Panc1 (cell line): ENCODE measurements at places on chromosomes 3 and 15. TPM values are rescaled to one million over a fixed set of nuclear protein-coding genes. Genes with fewer than 3 reads are reported as not detected.

- no peak for DNase-seq
These were observed 16.6 kb downstream of the SCAANT1 start for GRCh38 chr3:63895422-63896189.

DNA sequence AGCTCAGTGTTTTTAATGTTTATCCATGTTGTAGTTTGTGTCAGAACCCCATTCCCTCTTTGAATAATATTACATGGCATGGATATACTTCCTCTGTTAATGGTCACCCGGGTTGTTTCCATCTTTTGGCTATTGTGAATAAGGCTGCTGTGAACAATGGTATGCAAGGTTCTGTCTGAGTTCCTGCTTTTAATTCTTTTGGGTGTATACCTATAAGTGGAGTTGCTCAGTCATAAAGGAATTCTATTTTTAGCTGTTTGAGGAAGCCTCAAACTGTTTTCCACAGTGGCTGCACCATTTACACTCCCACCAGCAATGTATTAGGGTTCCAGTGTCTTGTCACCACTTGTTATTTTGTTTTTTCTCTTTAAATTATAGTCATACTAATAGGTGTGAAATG is 99.6 kb downstream of the SLC25A26 start:
- DNase-seq, result no peak

DNA sequence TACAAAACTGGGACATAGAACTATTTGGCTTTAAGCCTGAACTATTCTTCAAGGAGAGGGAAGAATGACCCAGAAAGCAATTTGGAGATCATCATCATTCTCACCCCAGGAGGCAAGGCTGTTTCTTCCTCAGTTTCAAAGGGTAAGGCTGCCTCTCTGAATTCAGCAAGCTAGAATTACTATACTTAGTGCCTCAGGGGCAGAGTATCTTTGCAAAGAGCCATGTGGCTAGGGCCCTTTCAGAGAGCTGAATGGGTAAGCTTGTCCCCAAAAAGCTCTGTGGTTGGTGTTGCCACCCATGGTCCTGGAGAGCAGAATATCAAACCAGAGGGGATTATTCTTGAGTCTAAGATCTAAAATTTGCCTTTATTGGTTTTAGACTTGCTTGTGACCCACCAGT is 720.3 kb upstream of the ARPP21 start:
- DNase-seq, result no peak

Gene SAMMSON
- total RNA-seq, result not detected

Gene A4GNT
- not detected for total RNA-seq

Gene VIPR1
- total RNA-seq, result 0.41 TPM

Gene PROK2
- not detected for total RNA-seq

DNA sequence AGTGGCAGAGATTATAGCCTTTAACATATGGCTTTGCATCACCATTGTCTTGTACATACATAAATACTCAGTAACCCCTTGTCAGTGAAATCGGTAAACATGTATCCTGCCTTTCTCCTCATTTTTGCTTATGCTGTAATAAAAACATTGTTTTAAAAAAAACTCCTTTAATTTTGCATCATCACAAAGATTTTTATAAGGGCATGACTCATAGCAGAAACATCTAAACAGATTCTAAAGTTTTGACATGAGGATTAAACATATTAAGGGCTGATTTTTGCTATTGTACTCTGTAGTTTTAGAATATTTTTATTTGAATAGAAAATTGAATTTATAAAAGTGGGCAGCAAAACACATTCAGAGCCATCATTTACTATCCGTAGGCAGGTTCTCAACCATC is 275.9 kb downstream of the ZIC4 start:
- DNase-seq, result no peak

Gene GJD2
- total RNA-seq, result not detected

GRCh38 chr3:101017017-101017416 is 23.8 kb upstream of the ABI3BP start:
- no peak for DNase-seq

- DNase-seq, result no peak
These were observed 46.6 kb upstream of the CTSH start for GRCh38 chr15:78991476-78991875.

Gene ITIH1
- 0.31 TPM for total RNA-seq

Gene GP9
- total RNA-seq, result not detected

- no peak for DNase-seq
These were observed 22.1 kb downstream of the NCK1 start for GRCh38 chr3:136883967-136884720.

- no peak for DNase-seq
These were observed 770.1 kb downstream of the AGBL1 start for GRCh38 chr15:86849558-86850285.

DNA sequence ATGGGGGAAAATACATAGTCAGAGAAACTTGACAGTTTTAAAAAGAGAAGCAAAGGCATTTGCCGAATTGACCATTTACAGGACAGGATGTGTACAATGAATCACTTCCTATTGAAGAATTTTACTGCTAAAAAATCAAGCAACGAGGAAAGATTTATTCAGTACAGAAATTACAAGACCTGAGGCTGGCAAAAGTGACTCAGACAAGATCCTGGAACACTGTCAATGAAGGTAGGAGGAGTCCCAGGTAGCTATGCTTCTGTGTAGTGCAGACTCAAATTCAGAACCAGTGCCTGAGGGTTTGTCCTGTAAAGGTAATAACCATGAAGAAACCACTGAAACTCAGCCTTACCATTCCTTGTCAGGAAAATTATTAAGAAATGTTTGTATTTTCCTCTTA is 120.9 kb downstream of the ZMAT3 start:
- no peak for DNase-seq

DNA sequence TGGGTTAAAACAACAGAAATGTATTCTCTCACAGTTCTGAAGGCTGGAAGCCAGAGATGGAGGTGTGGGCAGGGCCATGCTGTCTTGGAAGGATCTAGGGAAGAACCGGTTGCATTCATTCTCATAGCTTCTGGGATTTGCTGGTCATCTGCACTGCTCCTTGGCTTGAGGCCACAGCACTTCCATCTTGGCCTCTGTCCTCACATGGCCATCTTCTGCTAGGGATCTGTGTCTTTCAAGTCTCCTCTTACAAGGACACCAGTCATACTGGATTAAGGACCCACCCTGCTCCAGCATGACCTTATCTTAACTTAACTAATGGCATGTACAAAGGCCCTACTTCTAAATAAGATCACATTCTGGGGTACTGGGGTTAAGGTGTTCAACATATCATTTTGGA is 47.7 kb downstream of the RPLP1 start:
- DNase-seq, result no peak

DNA sequence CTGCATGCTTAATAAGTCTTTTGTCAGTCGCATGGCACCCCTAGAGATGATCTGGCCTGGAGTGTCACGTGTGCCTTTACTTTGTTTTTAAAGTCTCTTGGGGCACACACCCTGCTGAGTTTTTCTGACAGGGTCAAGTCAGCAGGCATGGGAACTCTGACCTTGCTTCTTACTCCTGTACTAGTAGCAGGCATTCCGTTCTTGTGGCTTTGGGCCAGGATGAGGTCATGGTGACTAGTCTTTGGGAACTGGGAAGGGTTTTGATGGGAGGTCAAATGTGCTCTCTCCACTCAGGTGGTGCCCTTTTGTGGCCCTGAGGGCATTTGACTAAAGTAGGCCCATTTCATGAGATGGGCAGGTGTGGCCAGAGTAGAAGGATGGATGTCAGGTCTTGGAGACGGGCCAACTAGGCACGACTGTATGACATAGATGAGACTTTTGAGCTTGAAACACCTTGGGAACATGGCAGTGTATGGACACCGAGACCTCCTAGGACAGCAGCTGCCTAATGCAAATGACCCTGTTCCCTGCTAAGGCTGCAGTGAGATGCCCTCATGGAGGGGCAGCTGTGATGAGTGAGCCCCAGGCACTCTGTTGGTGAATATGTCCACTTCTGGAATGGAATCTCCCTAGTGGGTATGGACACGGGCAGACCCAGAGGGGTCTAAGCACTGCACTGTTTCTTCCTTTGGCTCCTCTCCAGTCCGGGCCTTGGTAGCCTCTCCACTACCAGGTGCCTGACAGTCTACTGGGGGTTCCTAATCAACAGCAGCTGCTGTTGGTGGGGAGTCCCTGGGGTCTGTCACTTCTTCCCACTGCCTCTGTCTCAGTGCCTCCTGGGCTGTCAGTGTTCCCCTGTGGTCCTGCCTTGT is 16.4 kb downstream of the SRPRB start:
- peak; percentile 91 for DNase-seq

Gene RASGRF1
- total RNA-seq, result 0.59 TPM

DNA sequence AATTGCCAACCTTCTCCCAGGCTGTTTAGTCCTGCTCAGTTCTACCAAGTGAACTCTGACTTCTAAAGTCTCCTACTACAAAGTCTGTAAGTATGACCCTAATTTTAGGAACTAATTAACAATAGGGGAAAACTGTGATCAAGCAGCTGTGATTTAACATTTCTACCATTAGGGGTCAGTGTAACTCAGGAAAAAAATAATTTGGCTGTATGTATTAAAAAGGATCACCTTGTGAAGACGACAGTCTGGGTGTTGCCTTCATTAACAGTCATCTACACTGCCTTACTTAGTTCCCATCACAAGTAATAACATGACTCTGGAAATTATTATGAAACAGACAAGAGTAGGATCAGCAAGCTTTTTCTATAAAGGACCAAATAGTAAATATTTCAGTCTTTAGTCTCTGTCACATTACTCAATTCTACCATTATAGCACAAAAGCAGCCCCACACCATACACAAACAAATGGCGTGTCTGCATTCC is 4.2 kb upstream of the NPHP3 start:
- no peak for DNase-seq

- no peak for DNase-seq
These were observed 10.3 kb upstream of the PPARG start for GRCh38 chr3:12278566-12278965.

DNA sequence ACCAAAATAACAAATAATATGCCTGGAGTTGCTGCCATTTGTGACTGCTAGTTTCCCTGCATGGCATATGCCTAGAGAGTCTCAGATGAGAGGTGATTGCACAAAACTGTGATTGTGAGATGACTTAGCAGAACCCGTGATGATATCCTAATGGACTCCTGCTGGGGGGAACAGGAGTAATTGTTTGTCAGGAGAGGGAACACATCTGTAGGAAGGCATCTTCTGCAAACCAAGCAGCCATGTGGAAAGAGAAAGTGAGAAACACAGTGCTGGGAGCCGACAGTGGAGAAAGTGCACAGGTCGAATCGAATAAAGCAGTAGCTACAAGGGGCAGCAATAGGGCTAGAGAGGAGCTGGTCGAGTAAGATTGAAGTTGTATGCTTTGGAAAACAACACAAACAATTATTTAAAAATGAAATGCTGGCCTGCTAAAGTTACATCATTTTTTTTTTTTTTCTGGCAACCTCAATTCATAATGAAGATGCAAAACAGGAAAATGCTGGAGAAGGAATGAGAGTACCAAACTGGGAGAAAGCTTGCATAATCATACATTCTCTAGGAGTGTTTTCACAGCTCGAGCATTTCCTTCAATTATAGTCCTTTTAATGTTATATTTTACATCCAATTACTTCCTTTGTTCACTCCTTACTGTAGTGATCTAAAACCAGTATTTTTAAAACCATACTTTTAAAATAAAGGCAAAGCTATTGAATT is 494.2 kb upstream of the AGTR1 start:
- no peak for DNase-seq

- no peak for DNase-seq
These were observed 40.9 kb upstream of the LDHAL6B start for GRCh38 chr15:59165726-59166125.
